ENCODE measurements at places on chromosomes 3 and 15. TPM values are rescaled to one million over a fixed set of nuclear protein-coding genes. Genes with fewer than 3 reads are reported as not detected.

DNA sequence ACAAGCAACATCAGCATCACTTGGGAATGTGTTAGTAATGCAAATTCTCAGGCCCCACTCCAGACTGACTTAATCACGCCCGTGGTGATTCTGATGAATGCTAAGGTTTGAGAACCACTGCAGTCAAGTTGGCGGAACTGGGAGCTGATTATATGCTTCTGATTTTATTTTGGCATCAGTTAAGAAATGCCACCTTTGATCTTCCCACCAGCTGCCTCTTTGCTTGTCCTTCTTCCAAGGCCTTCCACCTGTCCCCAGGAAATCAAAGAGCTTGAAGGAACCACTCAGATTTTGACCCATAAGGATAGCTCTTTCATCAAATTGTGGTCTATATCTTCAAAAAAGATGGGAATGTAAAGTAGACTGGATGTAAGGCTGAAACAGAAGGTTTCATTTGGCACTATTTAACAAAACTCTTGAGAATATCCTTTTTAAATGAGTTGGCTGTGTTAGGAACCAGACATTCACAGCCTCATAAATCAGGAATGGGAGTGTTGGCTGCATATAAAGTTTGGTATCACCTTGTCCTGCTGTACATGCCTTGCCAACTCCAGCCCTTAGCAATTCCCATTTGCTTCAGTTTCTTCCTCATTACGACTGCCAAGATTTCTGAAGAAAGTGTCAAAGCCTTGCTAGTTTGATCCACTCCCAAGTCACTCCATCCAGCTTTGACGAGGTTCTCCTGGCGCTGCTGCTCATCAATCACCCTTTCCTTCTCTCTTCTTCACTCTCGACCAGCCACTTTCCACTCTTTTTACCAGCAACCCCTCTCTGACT is 125.8 kb upstream of the NPHP3 start:
- no peaks in the 10 kb centered on the region for H3K27me3 ChIP-seq
- H3K4me3 ChIP-seq, result no peak overlapping the region
- no peaks in the 10 kb centered on the region for H3K4me1 ChIP-seq
- no peak for DNase-seq
- no peaks in the 10 kb centered on the region for H3K36me3 ChIP-seq

DNA sequence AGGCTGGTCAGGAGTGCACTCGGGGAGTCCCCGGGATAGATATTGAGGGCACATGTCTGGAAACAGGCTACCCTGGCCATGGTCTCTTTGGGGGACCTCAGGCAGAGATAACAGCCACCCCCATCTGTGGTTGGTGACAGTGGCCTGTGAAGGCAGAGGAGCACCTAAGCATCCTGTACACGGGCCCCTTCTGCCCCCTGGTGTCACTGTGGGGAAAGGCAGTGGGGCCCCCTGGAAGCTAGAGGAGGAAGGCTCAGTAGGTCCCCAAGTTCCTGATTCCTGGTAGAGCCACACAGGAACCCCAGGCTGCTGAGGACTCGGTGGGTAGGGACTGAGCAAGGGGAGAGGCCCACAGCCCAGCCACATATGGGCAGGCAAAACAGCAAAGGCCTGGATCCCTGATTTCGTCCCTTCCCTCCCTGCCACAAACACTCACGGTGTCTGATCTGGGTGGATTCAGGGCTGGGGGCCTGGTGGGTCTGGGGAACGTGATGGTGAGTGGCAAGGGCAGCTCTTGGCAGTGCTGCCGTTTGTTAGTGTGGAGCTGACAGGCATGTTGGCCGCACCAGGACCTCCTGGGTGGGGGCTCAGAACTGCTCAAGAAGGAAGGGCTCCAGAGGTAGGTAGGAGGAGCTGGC is 14.1 kb upstream of the CXCR6 start:
- peak; percentile 38 for DNase-seq
- H3K27me3 ChIP-seq, result no peaks in the 10 kb centered on the region
- H3K27ac ChIP-seq, result no peak overlapping the region
- no peak overlapping the region for H3K4me3 ChIP-seq
- 0 out of 2 replicates have a peak, but pooled peaks cover 1% of the 10 kb centered on the region for H3K36me3 ChIP-seq
- H3K4me1 ChIP-seq, result no peaks in the 10 kb centered on the region

- H3K36me3 ChIP-seq, result no peaks in the 10 kb centered on the region
- H3K4me1 ChIP-seq, result peaks cover 69% of the 10 kb centered on the region
- H3K4me3 ChIP-seq, result no peak overlapping the region
- no peak for DNase-seq
- H3K27me3 ChIP-seq, result no peaks in the 10 kb centered on the region
Observed at GRCh38 chr3:4754180-4755086, 224.8 kb upstream of the BHLHE40 start.

GRCh38 chr15:78456426-78456825 is 18.4 kb downstream of the IREB2 start:
- no peak overlapping the region for H3K4me3 ChIP-seq
- H3K27ac ChIP-seq, result no peak overlapping the region
- H3K4me1 ChIP-seq, result no peaks in the 10 kb centered on the region

DNA sequence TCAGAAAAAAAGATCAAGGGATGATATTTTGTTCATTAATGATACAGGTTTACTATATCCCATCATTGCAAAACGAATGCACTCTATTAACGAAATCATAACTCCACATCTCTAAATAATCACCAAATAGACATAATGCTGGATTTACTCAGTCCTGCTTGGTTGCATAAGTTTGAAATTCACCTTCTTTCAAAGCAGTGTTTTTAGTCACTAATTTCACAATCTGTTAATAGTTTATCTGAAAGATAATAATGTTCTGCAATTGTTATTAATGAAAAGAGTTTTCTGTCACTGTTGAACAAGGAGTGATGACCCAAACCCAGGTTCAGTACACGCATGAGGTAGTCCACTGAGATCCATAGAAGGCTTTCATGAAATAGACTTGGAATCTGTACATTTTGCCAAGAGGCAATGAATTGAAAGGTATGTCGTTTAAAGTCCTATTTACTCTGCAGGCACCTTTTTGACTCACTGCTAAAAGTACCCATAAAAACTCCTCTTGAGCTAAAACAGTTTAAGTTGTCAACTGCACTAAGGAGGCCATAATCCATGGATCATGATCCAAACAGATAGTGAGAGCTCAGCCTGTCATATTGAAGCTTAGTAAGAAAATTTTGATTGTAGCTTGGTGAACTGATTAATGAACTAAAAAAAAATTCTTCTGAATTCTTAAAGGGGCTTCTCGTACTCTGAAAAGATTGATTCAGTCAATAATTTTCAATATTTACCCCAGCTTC is 75.6 kb upstream of the MBNL1 start:
- no peak overlapping the region for H3K27ac ChIP-seq
- DNase-seq, result no peak
- H3K36me3 ChIP-seq, result no peaks in the 10 kb centered on the region
- peaks cover 4% of the 10 kb centered on the region for H3K4me1 ChIP-seq
- H3K27me3 ChIP-seq, result no peaks in the 10 kb centered on the region
- H3K4me3 ChIP-seq, result no peak overlapping the region

- peaks cover 41% of the 10 kb centered on the region for H3K4me1 ChIP-seq
- H3K27me3 ChIP-seq, result no peaks in the 10 kb centered on the region
- H3K4me3 ChIP-seq, result no peak overlapping the region
- peak overlapping the region; percentile 39 for H3K27ac ChIP-seq
- H3K36me3 ChIP-seq, result peaks cover 1% of the 10 kb centered on the region
- peak; percentile 81 for DNase-seq
Observed at GRCh38 chr3:58532794-58533220, 4.2 kb downstream of the ACOX2 start.

GRCh38 chr15:26132811-26133210 is 269.7 kb upstream of the ATP10A start:
- H3K36me3 ChIP-seq, result no peaks in the 10 kb centered on the region
- H3K27me3 ChIP-seq, result no peaks in the 10 kb centered on the region
- DNase-seq, result no peak
- H3K27ac ChIP-seq, result no peak overlapping the region
- H3K4me3 ChIP-seq, result no peak overlapping the region
- no peaks in the 10 kb centered on the region for H3K4me1 ChIP-seq

The BCHE gene
- not detected for total RNA-seq

The ANKRD34C gene
- total RNA-seq, result not detected

The GNB4 gene
- 5.1 TPM for total RNA-seq

The SPINK8 gene
- not detected for total RNA-seq

The GRAMD2A gene
- total RNA-seq, result 1.2 TPM

The TMIE gene
- not detected for total RNA-seq

The SYNPR gene
- not detected for total RNA-seq
